ENCODE measurements at places on chromosomes 3 and 15.

DNA sequence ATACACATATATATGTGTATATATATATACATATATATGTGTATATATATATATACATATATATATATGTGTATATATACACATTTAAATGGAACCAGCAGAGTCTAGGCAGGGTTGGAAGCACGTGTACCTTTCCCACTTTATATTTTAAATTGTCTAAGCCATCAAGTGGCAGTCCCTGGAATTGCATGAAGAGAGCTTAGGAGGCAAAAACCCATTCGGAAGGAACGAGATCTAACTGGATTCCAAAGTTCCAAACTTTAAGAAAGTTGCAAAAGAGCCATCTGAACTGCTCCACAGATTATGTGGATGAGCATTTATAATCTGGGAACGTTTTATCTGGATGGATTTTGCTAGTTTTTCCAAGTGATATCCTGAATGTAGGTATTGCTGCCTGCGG lies 186.5 kb downstream of the FOXP1 start:
- DNase-seq: no peak

- no peak for DNase-seq
These were observed 172.3 kb downstream of the MYRIP start for GRCh38 chr3:39981547-39982184.

DNA sequence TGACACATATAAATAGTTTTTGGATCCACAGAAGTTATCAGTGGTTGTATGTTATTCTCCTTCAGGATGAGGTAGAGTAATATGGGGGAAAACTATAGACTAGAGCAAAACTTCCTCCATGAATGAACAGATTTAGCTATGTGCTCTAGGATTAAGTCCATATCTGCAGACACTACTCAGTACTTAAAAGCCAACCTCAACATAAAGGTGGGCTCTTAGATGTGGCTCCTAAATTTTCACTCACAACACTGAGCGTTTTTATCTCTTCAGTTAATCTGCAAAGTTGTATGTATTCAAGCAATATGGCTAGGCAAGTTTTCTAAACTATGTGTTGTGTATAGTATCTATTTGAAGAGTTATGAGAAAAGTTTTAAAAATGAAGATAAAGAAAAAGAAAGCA lies 147.0 kb upstream of the SLITRK3 start:
- DNase-seq: no peak

DNA sequence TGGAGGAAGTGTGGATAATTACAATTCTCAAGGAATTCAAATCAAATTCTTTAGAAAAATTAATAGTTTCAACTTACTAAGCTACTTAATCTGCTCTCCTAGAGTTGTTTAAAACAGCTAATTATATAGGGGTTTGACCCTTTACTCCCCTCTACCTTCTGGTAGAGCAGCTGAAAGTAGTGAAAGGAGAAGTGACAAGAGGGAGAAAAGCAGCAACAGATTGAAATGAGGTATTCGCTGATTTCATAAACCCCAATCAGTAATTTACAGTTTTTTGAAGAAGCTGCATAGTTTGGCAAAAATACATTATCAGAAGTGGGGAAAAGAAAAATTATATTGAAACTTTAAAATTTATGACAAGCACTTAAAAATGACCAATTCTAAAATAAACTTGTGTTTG lies 52.8 kb downstream of the ZMAT3 start:
- no peak for DNase-seq

- DNase-seq: no peak
These were observed 228.7 kb downstream of the MBNL1 start for GRCh38 chr3:152497457-152497856.

GRCh38 chr15:89332446-89332845 lies 2.2 kb downstream of the POLG start:
- no peak for DNase-seq

- no peak for DNase-seq
These were observed 72.0 kb downstream of the MYO1E start for GRCh38 chr15:59300618-59301139.
